Skeletal muscle cell (primary cell): ENCODE measurements at places on chromosomes 4 and X.

DNA sequence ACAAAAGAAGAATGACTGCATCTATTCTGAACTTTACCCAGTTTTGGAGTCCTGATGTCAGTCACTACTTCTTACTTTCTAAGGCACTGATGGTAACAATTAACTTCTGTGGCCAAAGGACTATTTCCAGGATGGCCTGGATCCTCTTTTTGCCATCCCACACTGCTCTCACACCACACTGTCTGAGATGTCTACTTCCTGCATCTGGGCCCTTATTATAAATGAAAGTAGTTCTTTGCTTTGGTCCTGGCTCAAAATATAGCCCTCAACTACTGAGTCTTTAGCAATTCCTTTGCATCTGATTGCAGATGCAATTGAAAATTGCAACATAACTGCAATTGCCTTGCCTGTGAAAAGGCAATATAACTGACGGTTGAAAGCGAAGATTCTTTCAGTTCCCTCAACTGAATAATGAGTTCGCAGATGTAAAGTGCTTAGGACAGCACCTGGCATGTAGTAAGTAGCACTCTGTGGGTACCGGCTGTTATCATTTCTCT is 44.2 kb downstream of the COQ2 start:
- DNase-seq = no peak

DNA sequence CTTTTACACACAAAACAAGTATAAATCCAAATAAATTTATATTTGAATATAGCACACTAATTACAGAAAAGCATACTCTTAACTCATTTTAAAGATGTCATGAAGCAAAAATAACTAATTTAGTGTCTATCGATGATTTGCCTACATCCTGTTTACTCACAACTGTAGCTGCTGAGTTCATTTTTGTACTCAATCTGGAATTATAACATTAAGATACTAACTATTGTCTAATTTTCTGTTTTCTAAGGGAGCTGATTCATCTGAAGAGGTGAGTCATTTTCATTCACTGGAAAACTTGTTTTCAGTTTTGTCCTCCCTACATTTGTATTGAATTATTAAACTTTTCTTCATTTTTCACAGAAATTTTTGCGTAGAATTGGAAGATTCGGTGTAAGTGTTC is 3.7 kb downstream of the STATH start:
- DNase-seq = no peak

DNA sequence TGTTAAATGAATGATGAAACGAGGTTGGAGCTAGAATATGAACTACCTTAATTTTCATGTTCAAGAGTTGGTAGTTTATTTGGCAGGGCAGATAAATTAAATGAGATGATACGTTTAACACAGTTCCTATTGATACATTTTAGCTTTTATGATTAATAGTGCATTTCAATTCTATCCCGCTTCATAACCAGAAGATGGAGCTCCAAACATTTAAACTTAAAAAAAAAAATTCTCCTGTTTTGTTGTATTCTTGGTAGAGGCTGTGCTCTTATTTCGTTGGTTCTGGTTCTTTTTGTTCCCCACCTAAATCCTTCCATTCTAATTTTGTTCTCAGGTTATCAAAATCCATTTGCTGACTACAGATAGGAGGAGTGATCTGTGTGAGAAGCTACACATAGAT is 71.8 kb upstream of the PTPN13 start:
- DNase-seq = no peak

DNA sequence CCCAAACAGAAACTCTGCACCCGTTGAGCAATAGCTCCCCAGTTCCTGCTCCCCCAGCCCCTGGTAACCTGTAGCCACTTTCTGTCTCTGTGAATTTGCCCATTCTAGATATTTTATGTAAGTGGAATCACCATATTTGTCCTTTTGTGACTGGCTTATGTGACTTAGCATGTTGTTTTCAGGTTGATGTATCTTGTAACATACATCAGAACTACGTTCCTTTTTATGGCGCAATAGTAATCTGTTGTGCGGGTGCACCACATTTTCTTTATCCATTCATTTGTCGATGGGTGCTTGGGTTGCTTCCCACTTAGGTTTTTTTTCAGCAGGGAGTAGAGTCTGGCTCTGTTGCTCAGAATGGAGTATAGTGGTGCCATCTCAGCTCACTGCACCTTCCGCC is 6.6 kb upstream of the PDZD4 start:
- DNase-seq = no peak

DNA sequence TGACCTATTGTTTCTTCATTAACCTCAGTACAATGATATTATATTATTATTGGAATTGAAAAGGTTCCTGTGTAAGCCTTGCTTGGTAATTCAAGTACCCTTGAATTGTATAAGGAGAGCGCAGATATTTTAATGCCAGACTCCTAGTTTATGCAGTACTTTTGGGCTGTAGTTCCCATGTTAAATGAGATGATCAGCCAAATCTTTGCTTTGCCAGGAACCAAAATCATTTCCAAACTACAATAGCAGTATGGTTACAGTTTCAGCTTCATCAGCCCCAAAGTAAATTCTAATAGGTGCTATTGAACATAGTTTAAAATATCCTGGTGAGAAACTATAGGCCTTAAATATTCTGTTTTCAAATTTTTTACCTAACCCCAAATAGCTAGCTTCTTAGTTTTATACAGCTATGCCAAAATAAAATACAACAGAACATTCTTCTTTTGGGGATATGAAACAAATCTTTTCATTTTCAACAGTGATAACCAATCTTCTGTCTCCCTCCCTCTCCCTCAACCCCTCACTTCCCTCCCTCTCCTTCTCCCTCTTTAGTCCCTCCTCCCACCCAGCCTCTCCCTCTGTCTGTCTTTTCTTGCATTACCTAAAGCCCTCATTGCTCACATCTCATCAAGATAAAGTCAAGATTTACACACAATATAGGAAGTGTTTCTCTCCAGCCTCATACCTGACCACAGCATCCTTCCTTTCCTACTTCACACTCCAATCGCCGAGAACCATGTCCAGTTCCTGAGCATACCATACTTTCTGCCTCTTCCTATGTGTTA is 190.1 kb downstream of the SHROOM3 start:
- no peak for DNase-seq

- no peak for DNase-seq
Observed at GRCh38 chrX:40146262-40147125, 48.7 kb upstream of the BCOR start.

GRCh38 chr4:169404960-169405359 is 134.2 kb upstream of the SH3RF1 start:
- peak; percentile 60 for DNase-seq

DNA sequence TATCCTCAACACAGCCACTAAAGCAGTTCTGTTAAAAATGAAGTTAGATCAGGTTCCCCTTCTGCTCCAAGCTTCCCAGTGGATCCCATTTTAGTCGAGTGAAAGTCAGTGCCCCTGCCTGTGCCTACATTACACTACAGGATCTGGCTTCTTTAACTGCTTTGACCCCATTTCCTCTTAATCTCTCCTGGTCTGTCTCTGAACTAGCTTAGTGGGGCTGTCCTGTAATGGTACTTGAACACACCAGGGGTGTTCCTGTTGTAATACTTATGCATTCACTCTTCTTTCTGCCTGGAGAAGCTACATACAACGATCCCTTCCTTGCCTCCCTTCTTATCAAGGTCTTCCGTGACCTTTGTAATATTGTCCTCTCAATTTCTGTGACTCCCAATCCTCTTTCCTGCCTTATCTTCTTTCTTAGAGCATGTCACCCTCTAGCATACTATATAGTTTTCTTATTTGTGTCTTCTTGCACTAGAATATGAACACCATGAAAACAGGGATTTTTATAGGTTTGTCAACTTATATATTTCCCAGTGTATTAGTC is 16.7 kb downstream of the ARSJ start:
- no peak for DNase-seq

- no peak for DNase-seq
Observed at GRCh38 chrX:47498411-47498810, 15.4 kb upstream of the ZNF41 start.

DNA sequence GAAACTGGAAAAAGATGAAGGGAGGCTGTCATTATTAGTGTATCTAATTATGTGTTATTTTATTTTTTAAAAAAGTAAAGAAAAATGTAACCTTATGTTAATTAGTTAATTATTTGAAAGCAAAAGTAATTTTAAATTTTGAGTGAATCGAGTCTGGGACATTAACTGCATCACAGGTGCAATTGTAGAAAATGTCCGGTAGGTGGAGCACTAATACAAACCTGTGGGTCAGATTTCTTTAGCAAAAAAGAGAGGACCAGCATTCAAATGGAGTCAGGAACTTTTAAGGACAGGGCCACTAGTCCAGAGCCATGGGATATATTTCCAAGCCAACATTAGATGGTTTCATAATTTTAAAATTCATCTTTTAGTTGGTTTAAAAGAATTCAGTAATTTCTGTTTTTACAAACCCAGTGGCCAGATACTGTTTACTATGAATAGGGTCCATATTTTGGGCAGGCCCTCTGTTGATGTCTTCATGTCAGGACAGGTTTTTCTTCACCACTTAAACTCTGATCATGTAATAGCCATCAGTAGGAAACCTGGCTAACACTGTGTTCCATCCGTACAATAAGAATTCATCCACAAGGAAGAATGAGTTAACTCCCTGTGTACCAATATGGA is 27.2 kb downstream of the BST1 start:
- no peak for DNase-seq

GRCh38 chrX:63818156-63818555 is 33.1 kb upstream of the ARHGEF9 start:
- no peak for DNase-seq

GRCh38 chr4:23878912-23879732 is 10.7 kb downstream of the PPARGC1A start:
- DNase-seq = no peak

- DNase-seq = no peak
Observed at GRCh38 chrX:87808576-87809243, 291.1 kb downstream of the KLHL4 start.

GRCh38 chrX:63282077-63282476 is 69.1 kb downstream of the SPIN4 start:
- DNase-seq = no peak

DNA sequence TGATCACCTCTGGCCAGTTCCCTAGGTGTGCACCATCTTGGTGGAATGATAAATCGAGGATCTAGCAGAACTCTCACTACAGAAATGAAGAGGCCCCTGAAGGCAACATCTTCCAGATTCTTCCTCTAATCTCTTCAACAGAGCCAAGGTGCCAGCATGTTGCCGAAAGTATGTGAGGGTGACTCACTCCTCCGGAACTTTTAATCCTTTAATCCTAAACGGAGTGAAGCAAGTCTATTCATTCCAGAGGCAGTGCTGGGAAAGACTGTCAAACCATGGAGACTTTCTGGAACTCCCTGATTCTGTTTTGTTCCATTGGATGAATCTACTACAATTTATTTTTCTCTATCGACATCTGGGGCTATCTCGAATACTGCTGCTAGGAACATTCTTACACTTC is 68.7 kb downstream of the SUPT20HL2 start:
- DNase-seq = no peak

- no peak for DNase-seq
Observed at GRCh38 chr4:103095080-103095479, 4.6 kb downstream of the BDH2 start.
